ENCODE measurements at places on chromosomes 7 and 10. TPM values are rescaled to one million over a fixed set of nuclear protein-coding genes. Genes with fewer than 3 reads are reported as not detected.

GARIN1A gene
- total RNA-seq: 2.1 TPM

GDF2 gene
- not detected for total RNA-seq

GRCh38 chr7:6161463-6162330, 110.7 kb downstream of the CYTH3 start:
- no peak overlapping the region for H3K4me3 ChIP-seq
- H3K27me3 ChIP-seq: no peaks in the 10 kb centered on the region
- H3K27ac ChIP-seq: no peak overlapping the region
- peaks cover 4% of the 10 kb centered on the region for H3K4me1 ChIP-seq
- DNase-seq: peak; percentile 64
- peaks cover 56% of the 10 kb centered on the region for H3K36me3 ChIP-seq

DNA sequence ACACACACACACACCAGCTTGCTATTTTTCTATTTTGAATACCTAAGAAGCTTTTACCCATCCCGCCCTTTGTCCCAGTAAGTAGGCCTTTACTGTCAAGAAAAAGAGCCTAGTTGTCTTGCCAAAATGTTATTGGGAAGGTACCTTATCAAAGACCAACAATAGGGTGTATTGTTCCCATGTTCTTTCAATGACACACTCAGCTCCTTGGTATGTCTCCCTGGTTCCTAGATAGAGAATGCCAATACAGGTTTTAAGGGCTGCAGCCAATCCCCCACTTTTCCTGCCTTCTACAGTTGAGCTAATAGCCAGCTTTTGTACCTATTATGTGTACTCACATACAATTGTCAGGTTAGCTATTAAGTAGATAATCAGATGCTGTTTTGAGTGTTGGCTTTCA, 92.0 kb upstream of the LRRTM3 start:
- H3K27me3 ChIP-seq: no peaks in the 10 kb centered on the region
- H3K4me3 ChIP-seq: no peak overlapping the region
- H3K4me1 ChIP-seq: no peaks in the 10 kb centered on the region
- no peak overlapping the region for H3K27ac ChIP-seq

- no peaks in the 10 kb centered on the region for H3K36me3 ChIP-seq
- no peaks in the 10 kb centered on the region for H3K27me3 ChIP-seq
- H3K4me3 ChIP-seq: no peak overlapping the region
- no peaks in the 10 kb centered on the region for H3K4me1 ChIP-seq
- no peak overlapping the region for H3K27ac ChIP-seq
- no peak for DNase-seq
Measured at GRCh38 chr10:9824631-9825071, 1193.0 kb upstream of the CELF2 start.
